ENCODE measurements at places on chromosomes 4 and X.

DNA sequence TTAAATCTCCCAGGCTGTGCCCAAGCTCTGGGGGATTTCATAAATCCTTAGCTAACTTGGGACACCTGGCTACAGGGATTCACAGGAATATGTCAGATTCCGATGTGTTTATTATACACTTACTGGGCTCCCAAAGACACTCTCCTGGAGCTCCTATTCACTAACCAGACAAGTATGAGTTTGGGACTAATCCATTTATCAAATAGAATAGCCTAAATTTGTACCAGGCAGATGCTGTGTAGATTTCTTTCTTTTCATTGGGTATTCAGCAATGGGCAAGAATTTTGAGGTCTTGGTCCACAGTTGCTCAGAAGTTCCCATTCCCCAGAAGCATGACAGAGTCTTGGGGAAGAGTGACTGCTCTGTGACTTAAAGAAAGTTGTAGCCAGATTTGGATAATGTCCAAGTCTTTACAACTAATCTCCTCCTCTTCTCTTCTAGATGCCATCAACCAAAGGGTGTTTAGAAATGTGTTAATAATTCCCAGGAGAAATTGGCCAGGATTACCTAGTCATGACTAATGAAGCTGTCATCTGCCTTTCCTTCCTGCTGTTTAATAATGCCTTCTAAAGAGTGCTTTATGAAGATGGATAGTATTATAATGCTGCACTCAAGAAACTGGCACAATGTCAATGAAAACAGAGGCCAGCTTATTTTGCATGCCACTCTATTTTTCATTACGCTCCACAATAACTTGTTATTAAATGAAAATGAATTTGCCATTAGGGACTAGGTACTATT, 120.9 kb downstream of the CHIC2 start:
- peak; percentile 47 for DNase-seq

DNA sequence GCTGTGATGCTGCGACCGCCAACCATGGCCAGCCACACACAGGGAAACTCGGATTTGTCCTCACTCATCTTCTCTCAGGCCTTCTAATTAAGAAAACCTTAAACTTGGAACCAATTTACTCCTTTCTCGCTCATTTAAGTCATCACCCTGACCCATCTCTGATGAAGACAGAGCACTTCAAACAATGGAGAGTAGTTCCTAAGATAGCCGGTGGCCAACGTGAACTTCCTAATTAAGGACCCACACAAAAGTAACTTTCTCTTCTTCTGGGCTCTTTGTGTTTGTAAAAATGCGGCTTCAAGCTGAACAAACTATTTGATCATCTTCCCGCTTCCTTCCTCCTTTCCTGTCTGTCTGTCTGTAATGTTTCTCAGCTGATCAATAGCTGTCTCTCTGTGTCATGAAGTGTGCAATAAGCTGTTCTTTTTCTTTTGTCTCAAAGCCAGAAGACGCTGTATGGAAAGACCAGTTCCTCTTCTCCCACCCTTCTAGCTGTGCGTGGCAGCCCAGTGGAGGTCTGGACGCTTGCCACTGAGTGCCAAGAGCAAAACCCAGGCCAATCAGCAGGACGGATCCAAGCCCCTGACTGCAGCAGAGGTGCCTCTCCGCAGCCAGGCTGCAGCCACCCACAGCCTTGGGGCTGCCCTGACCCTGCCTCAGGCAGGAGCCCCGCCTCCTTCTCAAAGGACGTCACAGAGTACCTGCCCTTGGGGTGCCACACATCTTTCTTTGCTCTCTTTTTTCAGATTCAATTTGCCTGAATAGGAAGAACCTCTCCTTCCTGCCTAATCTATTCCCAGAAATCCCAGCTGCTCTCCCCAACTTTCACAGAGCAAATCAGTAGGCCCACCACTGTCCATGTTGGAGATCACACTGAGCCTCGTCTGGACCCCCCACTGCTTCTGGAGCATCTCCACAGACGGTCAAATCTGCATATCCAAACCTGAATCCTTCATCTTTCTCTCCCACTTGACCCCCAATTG, 59.3 kb downstream of the MAML3 start:
- no peak for DNase-seq

GRCh38 chr4:64340218-64341110, 68.8 kb downstream of the TECRL start:
- DNase-seq: no peak

GRCh38 chr4:125833-126232, 1.5 kb downstream of the ZNF718 start:
- no peak for DNase-seq

DNA sequence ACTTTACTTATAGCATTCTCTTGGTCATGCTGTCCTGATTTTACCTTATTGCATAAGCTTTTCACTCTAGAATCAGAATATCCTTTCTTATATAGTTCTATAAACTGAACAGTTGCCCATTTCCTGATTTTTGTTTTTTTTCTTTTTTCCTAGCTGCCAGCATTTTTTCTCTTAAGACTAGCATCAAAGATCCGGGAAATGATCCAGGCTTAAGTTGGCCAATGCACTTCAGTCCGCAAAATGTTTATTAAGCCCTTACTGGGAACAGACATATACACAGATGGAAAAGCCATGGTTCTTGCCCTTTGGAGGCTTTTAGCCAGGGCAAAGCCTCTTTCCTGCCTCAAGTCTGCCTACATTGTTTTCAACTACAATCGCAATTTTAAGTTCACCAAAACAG, 10.1 kb upstream of the BMP2K start:
- no peak for DNase-seq

- DNase-seq: no peak
These were observed 3.3 kb upstream of the SORCS2 start for GRCh38 chr4:7189066-7189465.

DNA sequence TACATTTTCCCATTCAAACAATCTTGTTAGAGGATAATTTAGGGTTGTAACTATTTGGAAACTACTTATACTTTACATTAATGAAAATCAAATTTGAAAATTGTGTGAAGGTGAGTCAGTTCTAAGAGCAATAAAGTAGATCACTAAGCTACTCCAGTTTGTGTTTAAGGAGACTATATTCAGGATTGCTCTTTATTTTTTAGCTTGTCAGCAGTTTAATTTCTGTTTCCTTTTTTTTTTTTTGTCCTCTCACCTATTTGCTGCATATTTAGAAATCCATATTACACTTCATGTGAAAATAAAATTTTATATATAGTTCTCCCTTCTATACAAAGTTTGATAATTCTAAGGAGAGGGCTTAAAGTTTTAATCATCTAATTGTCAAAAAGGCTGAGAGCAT, 691.8 kb downstream of the ADGRL3 start:
- no peak for DNase-seq

DNA sequence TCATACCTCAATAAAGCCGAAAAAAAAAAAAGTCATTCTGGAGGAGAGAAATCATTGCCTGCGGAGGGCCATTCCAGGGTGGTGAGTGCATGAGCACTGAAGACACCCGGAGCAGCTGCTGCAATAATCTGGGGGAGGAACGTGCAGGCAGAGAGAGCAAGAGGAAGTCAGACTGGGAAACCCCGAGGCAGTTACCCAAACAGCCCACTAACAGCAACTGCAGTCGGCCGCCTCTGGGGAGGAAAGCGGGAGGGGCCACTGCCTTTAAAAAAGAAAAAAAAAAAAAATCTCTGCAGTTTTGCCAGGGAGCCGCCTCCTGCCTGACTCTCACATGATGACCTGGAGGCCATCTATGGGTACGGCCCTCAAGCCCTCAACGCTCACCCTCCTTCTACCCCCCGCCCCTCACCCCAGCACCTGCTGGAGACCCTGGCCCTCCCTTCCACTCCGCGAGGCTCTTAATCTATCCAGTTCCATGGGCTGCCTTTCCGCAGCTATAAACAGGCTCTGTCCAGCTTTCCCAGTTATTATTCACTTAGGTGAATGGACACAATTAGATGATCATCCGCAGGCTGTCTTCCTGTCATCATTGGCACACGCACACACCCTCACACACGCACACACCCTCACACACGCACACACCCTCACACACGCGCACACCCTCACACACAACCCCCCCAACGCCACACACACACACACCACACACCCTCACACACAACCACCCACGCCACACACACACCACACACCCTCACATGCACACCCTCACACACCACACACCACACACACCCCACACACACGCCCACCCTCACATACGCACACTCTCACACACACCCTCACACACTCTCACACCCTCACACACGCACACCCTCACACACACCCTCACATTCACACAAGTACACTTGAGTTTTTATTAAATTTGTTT, 3.4 kb upstream of the AVPR2 start:
- peak; percentile 51 for DNase-seq

DNA sequence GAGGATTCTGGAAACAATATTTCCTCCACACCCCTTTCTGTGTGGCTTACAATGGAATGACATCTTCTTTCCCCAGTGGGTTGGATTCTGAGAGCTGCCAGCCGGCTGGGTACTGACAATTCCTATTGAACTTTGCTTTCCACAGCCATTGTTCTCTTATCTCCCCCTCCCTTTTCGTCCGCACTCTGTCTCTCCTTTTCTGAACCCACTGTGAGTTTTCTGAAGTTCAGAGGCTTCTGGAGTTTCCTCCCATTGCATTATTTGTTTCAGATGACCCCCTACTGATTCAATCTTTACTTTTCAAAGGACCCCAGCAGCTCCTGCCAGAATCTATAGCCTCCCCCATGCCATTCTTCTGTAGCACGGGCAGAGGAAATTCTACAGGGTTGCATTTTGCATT, 10.4 kb downstream of the SMPX start:
- DNase-seq: no peak

- DNase-seq: no peak
These were observed 15.9 kb downstream of the SETD7 start for GRCh38 chr4:139540161-139540560.

DNA sequence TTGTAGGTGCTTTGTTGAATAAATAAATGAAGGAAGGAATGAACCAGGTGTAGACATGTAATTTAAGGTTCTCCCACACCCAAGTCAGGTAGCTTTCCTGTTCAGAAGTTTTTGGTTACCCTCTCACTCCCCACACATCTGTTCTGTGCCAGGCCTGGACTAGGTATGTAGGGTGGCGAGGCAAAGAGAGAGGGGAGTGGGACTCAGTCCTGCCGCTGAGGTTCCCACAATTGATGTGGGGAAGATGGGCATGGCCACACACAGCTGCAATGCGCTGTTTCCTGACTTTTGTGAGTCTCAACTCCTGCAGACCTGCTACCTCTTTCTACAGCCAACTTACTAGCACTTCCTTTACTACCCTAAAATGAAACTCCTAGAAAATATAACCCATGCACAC, 88.9 kb downstream of the RTL5 start:
- DNase-seq: no peak

GRCh38 chrX:135086197-135086854, 34.0 kb downstream of the ETDB start:
- peak; percentile 14 for DNase-seq

DNA sequence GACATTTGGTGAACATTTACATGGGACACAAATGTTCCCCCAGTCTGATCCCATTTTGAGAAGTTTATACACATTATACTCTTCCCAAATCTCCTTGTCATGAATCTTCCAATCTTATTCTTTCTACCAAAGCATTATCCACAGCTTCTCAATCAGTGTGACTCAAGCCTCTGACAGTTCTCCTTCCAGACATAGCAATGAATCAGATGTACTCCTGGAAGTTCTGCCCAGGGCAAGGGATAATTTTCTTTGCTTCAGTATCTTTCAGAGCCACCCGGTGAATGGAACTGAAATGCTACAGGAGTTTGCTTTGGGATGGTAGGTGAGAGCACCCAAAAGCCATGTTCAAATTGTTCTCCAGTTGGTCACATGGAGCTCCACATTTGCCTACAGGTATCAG, 145.5 kb downstream of the ANXA5 start:
- DNase-seq: no peak

GRCh38 chrX:21939906-21940305, 603 bp upstream of the SMS start:
- DNase-seq: no peak

- DNase-seq: no peak
These were observed 4.3 kb upstream of the C4orf54 start for GRCh38 chr4:99661907-99662306.

GRCh38 chr4:176383273-176384077, 63.7 kb downstream of the SPCS3 start:
- no peak for DNase-seq

DNA sequence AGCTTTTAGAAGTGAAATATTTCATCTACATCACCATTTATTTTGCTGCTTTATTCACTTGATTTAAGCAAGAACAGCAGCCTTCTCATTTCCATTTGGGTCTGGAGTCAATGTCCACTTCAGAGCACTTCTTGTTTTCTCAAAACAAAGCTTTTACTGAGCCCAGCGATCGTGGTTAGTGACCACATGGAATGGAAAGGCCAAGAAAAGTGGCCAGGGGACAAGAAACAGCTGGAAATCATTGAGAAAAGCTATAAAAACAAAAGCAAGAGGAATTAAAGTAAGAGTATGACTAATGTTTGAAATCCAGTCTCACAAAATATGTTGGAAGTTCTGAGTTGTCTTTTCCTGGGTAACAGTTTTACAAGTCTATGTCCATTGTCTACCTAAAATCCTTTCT, 328.4 kb upstream of the INTU start:
- DNase-seq: peak; percentile 72

GRCh38 chr4:24650849-24651640, 66.7 kb upstream of the DHX15 start:
- no peak for DNase-seq

DNA sequence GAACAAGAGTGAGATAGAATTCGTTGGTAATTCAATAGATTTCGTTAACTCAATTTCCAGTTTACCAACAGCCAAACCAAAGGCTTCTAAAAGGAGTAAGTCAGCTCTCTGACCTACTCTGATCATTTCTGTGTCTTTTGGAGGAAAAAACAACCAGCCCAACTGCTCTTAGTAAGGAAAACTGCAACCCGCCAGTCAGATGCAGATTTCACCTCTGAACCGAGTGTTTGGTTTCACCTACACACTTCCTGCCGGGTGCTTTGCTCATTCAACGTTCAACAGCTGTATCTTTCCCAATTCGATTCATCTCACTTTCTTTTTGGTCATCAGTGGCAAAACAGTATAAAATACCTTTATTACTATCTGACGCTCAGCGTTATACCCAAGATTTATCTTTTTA, 24.5 kb downstream of the TMSB4X start:
- DNase-seq: no peak

- no peak for DNase-seq
These were observed 35.6 kb upstream of the KCNE5 start for GRCh38 chrX:109660435-109661143.

Measured in GM04503 (cell line).